ENCODE measurements at places on chromosomes 16 and 17.

GRCh38 chr17:51016099-51016498, 104.6 kb downstream of the SPAG9 start:
- DNase-seq = no peak

GRCh38 chr17:57636985-57637665, 108.0 kb downstream of the CCDC182 start:
- DNase-seq = no peak

- no peak for DNase-seq
These were observed 191.4 kb upstream of the TNRC6C start for GRCh38 chr17:77767148-77767547.

GRCh38 chr16:48408688-48409087, 23.5 kb upstream of the SIAH1 start:
- no peak for DNase-seq

GRCh38 chr17:46033392-46033791, 34.3 kb downstream of the STH start:
- DNase-seq = no peak

- no peak for DNase-seq
These were observed 19.7 kb downstream of the ADCY9 start for GRCh38 chr16:4096509-4096908.

- DNase-seq = no peak
These were observed 13.0 kb downstream of the ACSF3 start for GRCh38 chr16:89106533-89107202.

DNA sequence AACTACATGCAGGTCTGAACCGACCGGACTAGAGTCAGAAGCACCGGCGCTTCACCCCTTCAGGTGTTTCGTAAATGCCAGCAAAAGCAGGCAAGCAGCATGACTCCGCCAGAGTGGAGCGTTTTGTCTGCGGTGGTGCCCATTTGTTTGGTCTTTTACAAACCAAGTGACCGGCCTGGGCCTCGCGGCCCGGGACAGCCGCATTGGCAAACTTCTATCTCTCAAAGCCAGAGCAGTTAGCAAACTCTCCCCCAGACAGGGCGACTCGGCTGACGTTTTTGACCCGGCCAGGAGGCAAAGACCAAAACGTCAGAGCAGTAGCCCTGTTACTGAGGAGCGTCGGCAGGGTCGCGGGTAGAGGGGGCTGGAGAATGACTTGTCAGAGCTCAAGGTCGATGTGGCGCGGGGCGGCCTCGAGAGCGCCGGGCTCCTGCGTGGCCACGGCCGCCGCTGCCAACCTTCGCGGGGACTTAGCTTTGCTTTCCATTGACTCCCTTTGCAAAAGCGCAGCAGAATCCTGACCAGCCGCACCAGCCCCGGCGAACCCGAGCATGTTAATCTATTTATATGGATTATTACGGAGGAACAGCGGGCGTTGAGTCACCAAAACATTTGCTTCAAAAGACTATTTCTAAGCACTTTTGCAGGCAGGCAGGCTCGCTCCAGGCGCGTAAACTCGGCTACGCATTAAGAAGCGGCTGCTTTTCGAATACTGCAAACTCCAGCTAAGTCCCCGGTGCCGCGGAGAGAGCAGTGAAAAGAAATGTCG, 763 bp upstream of the SOX9 start:
- peak; percentile 76 for DNase-seq

GRCh38 chr17:1134634-1135324, 45.0 kb downstream of the ABR start:
- no peak for DNase-seq
